Muscle of arm (tissue), 14 donors: ENCODE measurements at places on chromosomes 2 and 18. TPM values are rescaled to one million over a fixed set of nuclear protein-coding genes. Genes with fewer than 3 reads are reported as not detected.

GRCh38 chr2:112075490-112076260, 20.6 kb downstream of the TMEM87B start:
- no peak for DNase-seq

- DNase-seq, result peak; percentile 18
Observed at GRCh38 chr2:36530983-36531354, 67.0 kb downstream of the FEZ2 start.

GRCh38 chr2:153873052-153874048, 1.6 kb downstream of the GALNT13 start:
- no peak for DNase-seq

DNA sequence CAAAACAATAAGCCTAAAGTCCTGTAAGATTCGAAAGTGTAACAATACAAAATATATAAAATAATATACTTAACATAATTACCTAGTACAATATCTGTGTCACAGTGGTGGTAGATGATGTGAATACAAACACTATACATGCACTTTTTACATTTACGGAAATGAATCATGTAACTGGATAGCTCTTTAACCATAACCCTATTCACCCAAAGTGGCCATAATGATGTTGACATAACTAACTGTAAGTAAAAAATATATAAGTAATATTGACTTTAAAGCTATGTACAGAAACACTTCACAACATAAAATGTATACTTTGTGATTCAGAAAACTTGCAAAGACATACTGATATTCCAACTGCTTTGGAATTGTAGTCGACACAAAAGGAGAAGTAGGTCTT, 616.9 kb upstream of the SLC8A1 start:
- no peak for DNase-seq

- DNase-seq, result no peak
Observed at GRCh38 chr18:26961839-26962238, 96.3 kb upstream of the AQP4 start.

DNA sequence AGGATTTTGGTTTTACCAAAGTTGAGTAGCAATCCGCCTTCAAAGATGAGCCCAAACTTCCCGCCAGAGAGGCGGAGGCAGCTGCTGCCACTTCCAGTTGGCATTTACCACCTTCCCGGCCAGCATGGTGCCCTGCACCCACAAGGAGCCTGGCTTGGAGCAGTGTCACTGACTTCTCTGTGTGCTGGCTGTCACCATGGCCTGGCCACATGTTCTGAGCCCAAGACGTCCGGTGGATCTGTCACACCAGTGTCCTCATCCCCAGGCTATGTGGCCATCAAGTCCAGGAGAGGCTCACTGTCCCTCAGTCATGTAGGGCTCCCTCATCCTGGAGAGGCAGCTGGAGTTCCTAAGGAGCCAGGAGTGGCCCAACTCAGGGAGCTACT, 100.6 kb downstream of the ACKR3 start:
- DNase-seq, result no peak

GRCh38 chr2:225428360-225428759, 28.9 kb downstream of the NYAP2 start:
- no peak for DNase-seq

DNA sequence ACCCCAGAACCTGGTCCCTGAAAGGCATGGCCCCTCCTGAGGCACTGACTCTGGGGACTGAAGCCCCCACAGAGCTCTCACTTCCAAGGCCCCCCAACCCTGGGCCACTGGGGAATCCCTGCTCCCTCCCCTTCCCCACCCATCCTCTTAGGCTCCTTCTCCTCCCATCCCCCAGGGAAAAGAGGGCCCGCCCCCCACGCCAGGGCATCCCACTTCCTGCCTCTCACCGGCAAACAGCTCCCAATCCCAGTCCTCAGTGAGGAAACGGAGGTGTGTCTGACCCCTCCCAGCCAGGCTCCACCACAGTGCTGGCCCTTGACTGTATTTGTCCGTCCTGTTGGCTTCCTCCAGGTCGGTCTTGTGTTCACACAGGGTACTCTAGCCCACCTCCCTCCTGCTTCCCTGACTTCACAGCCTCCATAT, 35.0 kb upstream of the PTMA start:
- DNase-seq, result no peak

DNA sequence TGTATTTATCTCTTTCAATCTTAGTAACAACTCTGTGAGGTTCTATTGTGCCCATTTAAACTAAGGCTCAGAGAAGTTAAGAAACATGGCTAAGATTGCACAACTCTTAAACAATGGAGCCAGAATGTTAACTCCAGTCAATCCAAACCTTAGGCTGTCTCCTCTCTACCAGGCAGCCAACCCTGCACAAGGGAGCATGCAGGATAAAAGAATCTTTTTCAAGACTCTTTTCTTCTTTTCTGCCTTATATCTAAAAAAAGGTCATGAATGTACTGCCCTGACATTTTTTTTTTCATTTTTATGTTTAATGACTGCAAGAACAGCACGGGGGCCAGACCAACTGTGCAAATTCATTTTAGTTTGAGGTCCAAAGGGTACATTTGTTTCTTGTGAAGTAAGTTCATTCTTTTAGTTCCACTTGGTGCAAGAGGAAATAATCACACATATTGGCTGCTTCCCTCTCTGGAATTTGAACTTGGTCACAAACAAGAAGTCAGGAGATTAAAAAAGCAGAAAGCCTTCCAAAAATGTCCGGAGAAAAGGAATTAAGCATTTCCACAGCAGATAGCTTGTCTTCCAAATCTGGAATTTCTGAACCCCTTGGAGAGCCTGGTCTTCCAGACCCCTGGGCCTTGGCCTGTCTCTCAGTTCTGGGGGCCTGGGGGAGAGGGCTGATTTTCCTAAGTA, 96.0 kb upstream of the RIOK3 start:
- peak; percentile 73 for DNase-seq

- no peak for DNase-seq
Observed at GRCh38 chr2:108101481-108101880, 115.2 kb downstream of the SLC5A7 start.

- no peak for DNase-seq
Observed at GRCh38 chr2:233352141-233352842, 2.0 kb upstream of the DGKD start.

- DNase-seq, result no peak
Observed at GRCh38 chr2:103008586-103008985, 246.8 kb downstream of the TMEM182 start.

DNA sequence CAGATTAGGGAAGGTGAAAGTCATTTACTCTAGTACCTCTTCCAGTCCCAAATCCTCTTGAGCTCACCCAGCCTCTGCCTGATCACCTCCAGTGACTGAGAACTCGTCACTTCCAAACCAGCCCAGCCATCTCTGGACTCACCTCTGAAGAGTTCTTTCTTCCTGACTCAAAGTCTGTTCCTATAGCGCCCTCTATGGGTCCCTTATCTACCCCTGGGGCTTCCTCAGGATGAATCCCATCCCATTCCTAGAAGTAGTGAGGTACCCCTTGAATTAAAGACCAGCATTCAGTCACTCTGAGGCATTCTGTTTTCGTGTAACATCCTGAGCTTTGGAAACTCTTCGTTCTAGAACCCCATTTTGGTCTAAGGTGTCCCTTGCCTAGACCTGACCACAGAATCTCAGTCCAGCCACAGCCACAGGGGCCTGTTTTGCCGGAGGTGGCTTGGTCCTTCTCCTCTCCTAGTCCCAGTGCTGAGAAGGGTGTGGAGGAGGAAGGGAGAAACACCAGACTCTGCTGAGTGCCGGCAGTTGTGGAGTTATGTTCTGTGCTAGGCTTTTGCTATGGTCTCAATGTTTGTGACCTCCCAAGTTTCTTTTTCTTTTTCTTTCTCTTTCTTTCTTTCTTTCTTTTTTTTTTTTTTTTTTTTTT, 32.7 kb downstream of the SIX3 start:
- no peak for DNase-seq

DNA sequence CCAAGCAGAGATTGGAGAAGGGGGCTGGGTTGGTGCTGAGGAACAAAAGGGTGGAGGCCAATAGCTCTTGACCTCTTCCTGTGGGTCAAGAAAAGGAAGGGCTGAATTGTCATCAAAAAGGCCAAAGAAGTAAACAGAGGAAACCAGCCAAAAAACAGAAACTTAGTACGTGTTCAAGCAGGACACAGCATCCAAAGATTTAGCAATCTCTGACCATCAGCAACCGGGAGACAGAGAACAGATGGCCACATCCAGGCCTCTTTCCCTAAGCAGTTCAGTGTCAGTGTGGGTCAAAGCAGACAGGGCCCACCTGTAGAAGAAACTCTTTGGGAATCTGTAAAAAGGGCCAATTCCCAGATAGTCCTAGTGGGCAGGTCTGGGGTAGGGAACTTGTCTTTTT, 2.9 kb downstream of the DNPEP start:
- no peak for DNase-seq

GRCh38 chr18:76455003-76455676, 39.9 kb downstream of the ZNF516 start:
- DNase-seq, result no peak

DNA sequence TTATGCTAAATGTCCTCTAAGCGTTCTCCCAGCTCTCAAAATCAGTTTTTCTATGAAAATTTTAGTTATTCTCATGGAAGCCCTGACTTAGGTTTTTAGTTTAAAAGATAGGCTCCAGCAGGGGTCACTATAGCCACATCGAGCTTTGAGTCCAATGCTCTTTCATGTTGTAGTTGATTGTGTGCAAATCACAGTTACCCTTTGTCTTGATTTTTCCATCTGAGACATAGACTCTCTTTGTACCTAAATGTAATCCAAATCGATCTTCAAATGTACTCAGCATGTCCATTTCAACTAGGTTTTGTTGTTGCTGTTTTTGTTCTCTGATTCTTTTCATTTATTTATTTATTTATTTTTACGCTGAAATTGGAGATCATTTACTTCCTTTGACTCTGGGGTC, 26.4 kb upstream of the MSTN start:
- DNase-seq, result peak; percentile 73

DNA sequence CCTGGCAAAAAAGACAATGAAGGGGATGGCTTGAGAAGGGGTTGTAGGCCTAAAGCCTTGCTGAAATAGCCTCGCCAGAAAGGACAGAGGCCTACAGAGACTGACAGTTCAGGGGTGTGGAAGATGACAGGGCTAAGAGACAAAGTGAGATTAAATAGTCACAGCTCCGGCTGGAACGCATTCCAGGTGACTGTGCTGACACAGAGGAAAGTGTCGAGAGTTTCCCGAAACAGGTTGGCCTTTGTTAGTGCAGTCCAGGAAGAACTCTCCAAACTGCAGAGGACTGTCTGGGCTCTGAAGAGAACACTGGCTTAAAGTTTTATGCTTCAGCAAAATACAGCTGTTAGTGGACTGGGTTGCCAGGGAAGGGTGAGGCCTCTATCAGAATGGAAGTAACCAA, 52.8 kb downstream of the METTL4 start:
- no peak for DNase-seq

GRCh38 chr2:162475661-162476060, 131.7 kb downstream of the GCA start:
- DNase-seq, result peak; percentile 4

- DNase-seq, result no peak
Observed at GRCh38 chr2:98828793-98829371, 98.0 kb upstream of the MGAT4A start.

DNA sequence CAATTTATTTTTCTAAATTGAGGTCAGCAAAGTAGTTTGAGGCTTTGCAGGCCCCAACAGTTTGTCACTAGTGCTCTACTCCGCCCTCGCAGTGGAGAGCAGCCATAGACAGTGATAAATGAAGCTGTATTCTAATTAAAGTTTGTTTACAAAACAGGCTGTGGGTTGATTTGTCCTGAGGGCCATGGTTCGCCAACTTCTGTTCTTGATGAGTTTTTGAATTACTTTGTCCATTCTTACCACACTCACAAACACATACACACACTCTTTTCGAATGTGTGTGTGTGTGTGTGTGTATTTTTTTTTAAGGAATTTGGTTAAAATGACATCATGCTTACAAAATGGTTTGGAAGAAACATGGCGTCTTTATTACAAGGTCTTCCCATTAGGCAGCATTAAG, 68.6 kb downstream of the MTCL1 start:
- DNase-seq, result no peak

DNA sequence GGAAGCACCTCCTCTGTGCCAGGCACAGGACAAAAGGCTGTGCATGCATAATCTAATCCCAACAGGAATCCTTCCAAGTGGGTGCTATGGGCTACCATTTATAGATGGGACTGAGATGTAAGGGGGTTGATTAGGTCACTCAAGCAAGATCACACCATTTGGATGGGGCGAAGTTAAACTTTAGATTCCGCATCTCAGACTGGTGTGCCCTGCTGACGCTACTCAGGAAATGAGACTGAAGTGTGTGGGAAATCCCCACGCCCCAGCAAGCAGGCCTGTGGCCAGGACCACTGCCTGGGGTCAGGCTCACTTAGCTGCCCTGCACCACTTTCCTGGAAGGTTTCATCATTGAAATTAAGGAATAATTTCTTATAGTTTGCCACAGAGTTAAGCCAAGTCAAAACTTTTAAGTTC, 70.5 kb upstream of the PPP1CB start:
- DNase-seq, result no peak

- DNase-seq, result peak; percentile 26
Observed at GRCh38 chr18:41906528-41907146, 48.4 kb upstream of the PIK3C3 start.

GRCh38 chr18:13366541-13366940, 148.0 kb downstream of the LDLRAD4 start:
- DNase-seq, result no peak

DNA sequence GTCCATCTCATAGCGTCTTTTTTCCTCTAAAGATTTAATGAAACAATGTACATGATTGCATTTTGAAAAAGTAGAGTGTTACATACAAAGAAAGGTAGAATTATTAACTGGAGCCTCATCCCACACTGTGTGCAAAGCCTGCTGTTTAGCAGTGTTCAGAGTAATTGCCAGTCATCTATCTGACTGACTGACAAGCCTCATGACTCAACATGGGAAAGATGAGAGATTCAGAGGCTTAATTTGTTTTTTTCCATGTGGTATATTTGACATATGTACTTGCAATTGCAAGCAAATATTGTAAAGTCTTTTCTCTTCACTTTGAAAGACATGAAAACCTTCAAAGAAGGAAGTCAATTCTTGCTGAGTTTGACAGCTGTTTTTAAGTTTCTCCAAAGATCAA, 14.7 kb downstream of the PCARE start:
- no peak for DNase-seq

GRCh38 chr18:45998244-45998643, 31.1 kb upstream of the EPG5 start:
- DNase-seq, result no peak

- DNase-seq, result no peak
Observed at GRCh38 chr18:49757513-49758262, 55.6 kb downstream of the ACAA2 start.

DNA sequence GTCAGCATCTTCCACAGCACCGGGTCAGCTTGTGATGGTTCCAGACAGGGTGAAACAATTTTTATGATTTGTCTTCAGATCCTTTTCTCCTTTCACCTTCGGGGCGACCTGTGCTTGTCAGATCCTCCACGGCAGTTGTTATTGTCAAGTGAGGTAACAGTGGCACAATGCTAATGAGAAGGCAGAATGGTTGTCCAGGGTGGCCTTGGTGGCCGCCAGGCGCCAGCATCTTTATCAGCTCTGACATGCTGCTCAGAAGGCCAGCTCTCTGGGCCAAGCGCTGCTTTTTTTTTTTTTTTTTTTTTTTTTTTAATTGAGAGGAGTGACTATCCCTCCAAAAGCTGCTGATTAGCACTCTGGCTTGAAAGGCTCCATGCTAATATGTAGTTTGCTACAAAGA, 52.3 kb upstream of the MGAT5 start:
- no peak for DNase-seq

SCN1A gene
- 0.14 TPM for polyA plus RNA-seq

SCYGR4 gene
- polyA plus RNA-seq, result not detected

ITPRIPL1 gene
- polyA plus RNA-seq, result not detected

LIMS2 gene
- polyA plus RNA-seq, result 48.0 TPM

FECH gene
- 37.5 TPM for polyA plus RNA-seq

D2HGDH gene
- polyA plus RNA-seq, result 19.8 TPM

TLK1 gene
- 29.0 TPM for polyA plus RNA-seq

CPSF3 gene
- polyA plus RNA-seq, result 40.9 TPM

GALNT5 gene
- 2.2 TPM for polyA plus RNA-seq

LRRTM4 gene
- 3.3 TPM for polyA plus RNA-seq

HOXD3 gene
- 2.4 TPM for polyA plus RNA-seq
